Progenitor cell of endocrine pancreas (in vitro differentiated cells): ENCODE measurements at places on chromosomes 5 and 9.

GRCh38 chr9:69145144-69145715 is 28.8 kb upstream of the TJP2 start:
- DNase-seq, result no peak

DNA sequence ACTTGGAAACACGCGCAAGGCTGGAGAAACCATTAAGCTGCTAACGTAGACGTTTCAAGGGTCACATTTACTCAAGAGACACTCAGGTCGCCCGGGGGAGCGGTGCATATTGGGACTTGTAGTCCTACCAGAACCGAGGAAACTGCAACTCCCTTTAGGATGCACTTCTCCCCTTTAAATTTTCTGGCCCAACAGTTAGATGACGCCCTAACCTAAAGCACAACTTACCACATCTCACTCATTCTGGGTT is 384 bp upstream of the DMXL1 start:
- DNase-seq, result no peak

GRCh38 chr9:109251080-109251775 is 69.6 kb downstream of the EPB41L4B start:
- no peak for DNase-seq

GRCh38 chr9:74985041-74985440 is 32.3 kb upstream of the C9orf40 start:
- DNase-seq, result no peak
